ENCODE measurements at places on chromosomes 16 and 17.

- peak; percentile 67 for DNase-seq
Observed at GRCh38 chr17:37392024-37392590, 14.5 kb downstream of the ACACA start.

GRCh38 chr17:45740553-45741330 lies 43.4 kb upstream of the CRHR1 start:
- peak; percentile 30 for DNase-seq

- no peak for DNase-seq
Observed at GRCh38 chr17:36937959-36938565, 787 bp downstream of the LHX1 start.

- DNase-seq: peak; percentile 52
Observed at GRCh38 chr17:7479213-7480088, at the start of gene ZBTB4. Gene ZBTB4 (minus strand): TSS chr17:7479631. CDS start chr17:7466801, 12,830 bp downstream.

- DNase-seq: no peak
Observed at GRCh38 chr16:84519855-84520254, 15.4 kb upstream of the MEAK7 start.

DNA sequence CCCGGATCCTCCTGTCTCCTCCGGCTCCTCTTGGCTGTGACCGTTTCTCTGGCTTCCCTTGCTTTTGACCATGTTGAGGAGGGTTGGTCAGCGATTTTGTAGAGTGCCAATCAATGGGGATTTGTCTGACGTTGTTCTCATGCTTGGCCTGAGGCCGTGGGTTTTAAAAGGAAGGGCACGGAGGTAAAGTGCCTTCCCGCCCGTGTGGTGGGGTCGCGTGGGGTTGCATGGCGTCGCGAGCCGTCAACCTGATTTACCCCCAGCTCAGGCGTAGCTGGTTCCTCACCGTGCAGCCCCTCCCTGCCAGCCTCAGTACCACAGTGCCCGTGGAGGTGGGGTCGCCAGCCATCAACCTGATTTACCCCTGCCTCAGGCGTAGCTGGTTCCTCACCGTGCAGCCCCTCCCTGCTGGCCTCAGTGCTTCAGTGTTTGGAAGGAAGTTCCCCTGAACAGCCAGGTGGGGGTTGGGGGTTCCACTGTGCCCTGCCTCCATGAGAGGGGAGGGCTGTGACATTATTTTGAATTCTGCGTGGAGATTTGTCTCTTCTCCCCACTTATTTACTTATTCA lies 5.0 kb downstream of the TPSAB1 start:
- DNase-seq: no peak

GRCh38 chr17:31780483-31780882 lies 78.6 kb downstream of the COPRS start:
- no peak for DNase-seq

DNA sequence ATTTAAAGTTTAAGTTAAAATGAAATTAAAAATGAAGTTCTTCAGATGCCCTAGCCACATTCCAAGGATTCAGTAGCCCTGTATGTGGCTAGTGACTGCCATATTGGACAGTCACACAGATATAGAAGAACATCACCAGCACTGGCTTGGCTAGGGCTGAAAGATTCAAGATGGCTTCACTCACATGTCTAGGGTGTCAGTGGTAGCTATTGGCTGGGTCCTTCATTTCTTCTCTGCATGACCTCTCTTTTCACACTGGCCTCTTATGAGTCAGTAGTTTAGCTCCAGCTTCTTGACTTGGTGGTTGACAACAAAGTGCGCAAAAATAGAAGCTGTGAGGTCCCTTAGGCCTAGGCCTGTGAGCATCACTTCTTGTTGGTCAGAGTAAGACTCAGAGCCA lies 1.7 kb upstream of the CDC27 start:
- no peak for DNase-seq

DNA sequence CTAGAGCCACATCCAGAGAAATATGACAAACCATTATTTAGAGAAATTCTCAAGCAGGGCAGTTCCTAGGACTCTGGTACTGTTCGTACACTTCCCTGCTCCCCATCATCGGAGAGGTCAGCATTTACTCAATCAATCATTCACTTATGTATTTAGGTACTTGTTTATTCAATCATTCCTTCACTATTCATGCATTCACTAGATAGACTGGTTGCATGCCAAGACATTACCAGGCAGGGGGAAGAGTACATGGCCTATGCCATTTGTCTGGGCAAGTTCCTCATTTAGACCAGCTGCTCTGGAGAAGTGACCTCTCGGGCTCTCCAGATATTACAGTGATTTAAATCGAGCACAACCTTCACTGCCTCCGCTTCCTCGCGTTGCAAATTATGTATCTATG lies 603.4 kb downstream of the KCNJ2 start:
- DNase-seq: no peak

GRCh38 chr17:7549401-7550055 lies 670 bp downstream of the TNFSF12 start:
- no peak for DNase-seq

DNA sequence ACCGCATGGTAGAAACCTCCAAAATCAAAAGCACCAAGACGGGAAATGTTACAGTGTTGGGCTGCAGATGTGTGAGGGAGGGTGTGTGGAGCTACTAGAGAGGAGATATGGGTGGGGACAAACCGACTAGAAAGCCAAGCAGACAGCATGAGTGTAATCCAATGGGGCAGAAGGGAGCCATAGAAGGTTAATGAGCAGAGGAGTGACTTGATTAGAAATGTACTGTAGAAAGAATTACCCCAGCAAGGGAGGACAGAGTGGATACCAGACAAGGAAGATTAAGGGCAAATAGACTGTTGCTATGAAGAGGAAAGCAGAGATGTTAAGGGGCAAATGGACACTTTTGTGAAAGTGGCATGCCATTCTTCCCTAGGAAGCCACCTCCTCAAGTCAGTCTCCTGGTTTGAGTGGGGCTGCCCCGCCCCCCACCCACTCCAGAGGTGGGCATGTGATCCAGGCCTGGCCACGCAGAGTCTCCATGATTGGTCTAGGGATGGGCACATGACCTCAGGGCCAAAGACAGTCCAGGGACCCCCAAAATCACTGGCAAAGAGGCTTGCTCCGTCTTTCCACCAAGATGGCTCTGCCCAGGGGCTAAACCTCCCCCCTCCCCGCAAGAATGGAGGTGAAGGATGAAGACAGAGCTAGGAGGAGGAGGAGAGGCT lies 4.3 kb downstream of the COTL1 start:
- DNase-seq: no peak

DNA sequence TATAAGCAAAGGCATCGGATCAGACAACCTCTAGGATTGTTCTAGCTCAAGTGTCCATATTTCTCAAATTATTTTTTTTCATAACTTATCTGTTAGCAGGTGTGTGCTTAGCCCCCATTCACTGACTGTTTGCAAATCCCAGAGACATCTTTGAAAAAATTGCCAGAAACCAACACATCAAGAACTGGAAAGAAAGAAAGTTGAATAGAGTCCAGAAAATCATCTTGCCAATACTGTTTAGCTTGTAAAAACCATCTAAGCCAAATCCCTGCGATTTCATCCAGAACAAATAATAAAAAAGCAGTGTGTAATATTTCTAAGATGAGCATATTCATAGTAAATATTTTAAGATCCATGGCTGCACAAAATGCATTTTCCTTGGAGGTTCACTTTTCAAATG lies 64.5 kb downstream of the WSCD1 start:
- DNase-seq: no peak

- DNase-seq: no peak
Observed at GRCh38 chr16:50613964-50614474, 65.8 kb downstream of the NKD1 start.

DNA sequence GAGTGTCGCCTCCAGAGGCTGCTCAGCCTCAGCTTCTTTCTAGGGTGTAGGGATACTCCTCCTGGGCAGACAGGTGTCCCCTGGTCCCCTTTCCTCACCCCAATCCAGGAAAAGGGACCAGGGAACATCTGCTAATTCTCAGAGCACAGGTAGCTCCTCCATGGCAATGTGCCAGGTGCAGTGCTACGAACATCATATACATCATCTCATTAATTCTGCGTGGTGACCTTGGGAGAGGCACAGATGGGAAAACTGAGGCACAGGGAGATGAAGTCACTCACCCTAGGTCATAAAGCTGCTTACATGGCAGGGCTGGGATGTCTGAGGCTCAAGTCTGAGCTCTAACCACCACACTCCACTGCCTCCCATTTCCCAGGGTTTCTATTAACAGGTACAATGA lies 11.7 kb downstream of the HDAC5 start:
- no peak for DNase-seq

- peak; percentile 57 for DNase-seq
Observed at GRCh38 chr17:50117202-50118051, 12.5 kb downstream of the SAMD14 start.

DNA sequence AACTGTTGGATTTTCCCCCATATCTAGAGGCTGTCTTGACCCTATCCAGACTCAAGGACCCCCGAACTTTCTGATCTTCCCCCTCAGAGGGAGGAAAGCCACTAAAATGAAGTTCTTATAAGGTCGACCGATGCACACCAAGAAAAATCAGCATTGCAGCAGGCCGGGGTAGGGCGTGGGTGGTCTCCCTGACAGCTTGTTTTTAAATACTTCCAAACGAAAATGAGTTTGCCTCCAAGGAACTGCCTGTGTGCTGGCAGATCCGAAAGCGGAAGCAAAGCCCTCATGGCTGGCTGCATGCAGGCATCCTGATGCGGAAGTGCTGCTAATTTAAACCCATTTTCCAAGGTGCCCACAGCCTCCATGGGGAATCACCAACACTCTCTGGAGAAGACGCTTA lies 374.3 kb upstream of the XYLT1 start:
- DNase-seq: no peak

DNA sequence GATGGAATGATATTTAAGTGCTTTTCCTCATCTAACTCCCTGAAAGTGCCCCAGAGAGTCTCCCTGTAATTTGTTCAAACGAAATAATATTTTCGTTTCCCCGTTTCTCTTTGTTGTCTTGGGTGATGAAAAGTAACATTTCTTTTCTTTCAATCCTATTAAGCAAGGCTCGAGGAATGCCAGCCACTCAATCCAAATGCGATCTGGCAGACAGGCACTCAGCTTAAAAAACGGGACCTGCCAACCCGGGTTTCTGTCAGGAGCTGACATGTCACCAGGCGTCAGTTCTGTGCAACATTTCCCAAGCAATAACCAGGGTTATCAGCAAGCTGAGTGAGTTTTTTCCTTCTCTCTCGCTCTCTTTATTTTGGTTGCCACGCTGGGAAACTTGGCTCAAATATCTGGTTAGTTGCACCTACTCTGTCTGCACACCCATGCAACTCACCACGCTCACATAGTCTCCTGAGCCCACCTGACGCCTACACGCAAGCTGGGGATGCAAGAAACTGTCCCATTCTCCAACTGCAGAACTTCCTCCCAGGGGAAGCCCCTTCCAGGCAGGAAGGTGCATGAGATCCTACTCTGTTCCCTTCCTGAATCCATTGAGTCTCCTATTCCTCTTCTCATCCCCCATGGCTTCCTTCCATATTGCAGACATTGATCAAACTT lies 208.2 kb downstream of the C16orf78 start:
- DNase-seq: no peak

DNA sequence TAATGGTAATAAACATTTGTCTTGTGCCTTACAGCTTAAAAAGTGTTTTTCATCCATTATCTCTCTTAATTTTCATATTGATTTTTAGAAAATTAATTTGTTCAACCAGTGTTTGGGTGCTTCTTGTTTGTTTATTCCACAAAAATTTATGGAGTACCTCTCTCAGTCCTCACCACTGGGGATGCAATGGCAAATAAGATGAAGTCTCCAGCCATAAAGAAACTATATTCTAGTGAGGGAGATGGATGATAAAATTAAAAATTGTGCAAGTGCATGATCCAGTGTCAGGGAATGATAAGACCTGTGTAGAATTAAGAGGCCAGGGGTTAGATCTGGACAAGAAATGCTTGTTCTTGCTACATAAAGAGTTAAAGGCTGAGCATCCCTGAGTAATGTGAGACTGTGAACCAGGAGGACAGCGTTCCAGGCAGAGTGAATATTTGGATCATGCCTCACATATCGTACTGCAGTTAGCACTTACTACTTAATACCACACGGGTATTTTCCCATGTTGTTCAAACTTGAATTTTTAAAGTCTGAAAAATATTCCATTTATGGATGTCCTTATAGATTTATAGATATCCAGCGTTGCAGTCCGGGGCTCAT lies 535.7 kb upstream of the HSBP1 start:
- DNase-seq: peak; percentile 58

DNA sequence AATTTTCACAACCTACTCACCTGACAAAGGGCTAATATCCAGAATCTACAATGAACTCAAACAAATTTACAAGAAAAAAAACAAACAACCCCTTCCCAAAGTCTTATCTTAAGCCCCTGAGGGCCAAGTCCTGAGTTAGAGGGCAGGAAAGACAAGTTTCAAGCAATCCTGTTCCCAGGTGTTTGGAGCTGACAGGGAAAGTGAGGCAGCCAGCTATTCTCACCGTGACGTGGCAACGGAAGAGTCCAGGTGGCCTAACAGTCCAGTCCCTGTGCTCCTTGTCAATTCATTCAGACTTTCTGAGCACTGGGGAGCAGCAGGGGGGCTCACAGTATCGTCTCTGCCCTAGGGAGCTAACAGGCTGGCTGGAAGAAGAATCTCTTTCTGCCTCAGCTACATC lies 89.7 kb upstream of the RCVRN start:
- no peak for DNase-seq

DNA sequence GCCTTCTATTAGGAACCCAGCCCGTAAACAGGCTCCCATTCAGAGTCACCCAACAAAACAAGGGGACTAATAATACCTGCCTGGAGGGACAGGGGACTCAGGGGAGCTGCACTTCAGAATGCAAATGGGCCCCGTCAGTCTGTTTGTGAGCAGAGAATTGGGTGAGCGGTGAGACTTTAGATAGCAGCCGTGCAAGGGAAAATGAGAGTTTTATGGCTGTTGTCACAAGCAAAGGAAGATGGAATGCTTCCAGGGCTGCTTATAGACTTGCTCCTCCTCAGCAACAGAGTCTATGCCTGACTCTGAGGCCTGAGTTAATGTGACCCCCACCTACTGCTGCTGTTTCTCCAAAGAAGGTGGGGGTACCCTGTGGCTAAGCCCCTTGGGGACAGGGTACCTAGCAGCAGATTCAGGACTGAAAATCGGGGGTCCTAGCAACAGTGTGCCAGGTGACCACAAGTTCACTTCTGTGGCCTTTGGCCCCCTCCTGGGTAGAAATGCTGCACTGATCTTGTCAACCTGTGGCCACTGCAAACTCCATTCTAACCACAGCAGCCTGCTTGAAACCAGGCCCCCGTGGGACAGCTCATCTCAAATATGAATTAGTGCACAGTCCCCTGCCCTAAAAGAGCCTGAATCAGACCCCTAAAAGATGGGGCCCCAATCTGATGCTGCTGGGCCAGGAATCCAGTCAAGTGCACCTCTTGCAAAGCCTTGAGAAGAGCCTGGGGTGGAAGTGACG lies 126.4 kb downstream of the C16orf78 start:
- DNase-seq: no peak

DNA sequence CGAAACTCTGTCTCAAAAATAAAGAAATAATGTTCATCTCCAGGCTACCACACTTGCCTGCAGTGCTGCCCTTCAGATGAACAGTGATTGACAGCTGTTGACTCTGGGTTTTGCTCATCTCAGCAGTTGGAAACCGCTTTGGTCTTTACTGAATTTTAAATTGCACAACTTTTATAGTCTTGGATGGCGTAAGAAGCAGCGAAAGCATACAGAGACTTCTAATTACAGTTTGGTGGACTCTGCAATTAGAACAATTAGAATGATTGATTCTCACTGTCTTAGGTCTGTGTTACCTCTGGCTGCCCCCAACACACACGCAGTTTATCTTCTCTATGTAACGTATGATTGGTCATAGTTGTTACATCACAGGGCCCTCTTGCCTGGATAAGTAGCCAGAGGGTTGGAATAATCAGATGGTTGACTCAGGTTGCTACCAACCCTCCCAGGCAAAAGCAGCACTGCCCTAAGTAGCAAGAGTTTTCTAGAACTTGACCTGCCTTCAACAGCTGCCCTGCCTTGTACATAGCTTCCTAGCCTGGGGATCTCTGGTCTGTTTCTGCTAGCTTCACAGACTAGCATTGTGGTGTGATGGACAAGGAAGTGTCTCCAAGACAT lies 1.9 kb upstream of the NAT9 start:
- no peak for DNase-seq
